NCI-H524 treated with DMSO at 0.1 percent for 48 hours (cell line): ENCODE measurements at places on chromosomes 6 and 20.

DNA sequence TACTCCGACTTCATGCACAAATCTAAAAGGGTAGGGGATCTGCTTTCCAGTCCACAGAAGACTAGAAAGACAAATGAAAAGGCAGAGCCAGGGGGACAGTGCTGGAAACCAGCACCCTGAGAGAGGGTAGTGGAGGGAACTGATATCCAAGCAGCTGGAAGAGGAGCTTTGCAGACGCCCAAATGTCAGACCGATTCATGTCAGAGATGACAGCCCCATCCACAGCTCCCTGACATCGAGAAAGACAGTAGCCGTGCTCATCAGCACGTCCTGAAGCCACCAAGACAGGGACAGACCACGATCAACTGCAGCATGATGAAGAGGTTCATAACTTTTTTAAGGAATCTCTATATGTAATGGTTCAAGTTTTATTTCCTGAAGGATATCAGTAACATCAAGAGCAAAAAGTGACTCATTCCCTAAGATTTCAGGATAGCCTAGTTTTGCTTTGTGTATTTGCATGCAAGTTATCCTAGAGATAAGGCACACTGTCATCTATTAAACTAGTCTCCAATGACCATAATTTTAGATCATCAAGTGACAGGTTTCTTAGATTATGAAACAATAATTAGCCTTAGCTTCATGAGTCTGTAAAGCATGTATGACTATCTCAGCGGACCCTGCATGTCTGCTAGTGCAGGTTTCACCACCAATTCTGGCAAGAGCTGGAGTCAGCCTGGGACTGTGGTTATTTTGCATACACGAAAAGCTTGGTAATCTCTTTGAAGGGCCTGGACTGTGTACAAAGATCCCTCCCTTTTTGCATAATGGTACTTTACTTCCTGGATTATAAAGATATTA, 43.0 kb downstream of the PRDM1 start:
- no peak for DNase-seq

- no peak for DNase-seq
Measured at GRCh38 chr20:50510706-50511542, 741 bp downstream of the PTPN1 start.

- no peak for DNase-seq
Measured at GRCh38 chr6:168286116-168286515, 33.5 kb downstream of the DACT2 start.

GRCh38 chr6:169254456-169255316, 1.0 kb upstream of the THBS2 start:
- DNase-seq: no peak

DNA sequence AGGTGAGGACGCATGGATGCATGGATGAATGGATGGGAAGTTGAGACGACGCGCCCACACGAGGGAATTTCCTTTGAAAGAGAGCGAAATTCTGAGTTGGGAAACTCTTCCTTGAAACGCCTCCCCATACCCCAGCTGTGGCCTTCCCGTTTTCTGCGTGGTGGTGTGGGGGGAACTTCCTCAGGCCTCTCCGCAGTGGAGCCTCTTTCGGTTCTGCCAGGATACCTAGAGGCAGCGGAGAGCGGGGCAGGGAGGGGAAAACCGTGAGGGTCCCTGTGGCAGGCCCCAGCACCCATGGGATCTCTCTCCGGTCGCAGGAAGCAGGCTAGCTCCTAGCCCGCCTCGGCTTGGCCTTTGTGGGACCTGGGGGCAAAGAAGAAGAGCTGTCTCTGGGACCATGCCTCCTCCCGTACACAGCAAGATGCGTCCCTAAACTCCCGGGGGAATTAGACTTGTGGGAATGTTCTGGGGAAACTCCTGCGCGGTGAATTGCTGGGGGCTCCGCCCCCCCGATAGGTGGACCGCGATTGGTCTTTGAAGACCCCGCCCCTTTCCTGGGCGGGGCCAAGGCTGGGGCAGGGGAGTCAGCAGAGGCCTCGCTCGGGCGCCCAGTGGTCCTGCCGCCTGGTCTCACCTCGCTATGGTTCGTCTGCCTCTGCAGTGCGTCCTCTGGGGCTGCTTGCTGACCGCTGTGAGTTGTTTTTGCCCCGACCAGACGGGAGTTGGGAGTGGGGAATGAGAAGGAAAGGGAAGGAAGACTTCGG, at the start of gene CD40:
TSS of gene CD40 (plus strand) at position 611 of the 764 bp plus-strand sequence. CDS start at position 641, 30 bp downstream.
- DNase-seq: no peak

DNA sequence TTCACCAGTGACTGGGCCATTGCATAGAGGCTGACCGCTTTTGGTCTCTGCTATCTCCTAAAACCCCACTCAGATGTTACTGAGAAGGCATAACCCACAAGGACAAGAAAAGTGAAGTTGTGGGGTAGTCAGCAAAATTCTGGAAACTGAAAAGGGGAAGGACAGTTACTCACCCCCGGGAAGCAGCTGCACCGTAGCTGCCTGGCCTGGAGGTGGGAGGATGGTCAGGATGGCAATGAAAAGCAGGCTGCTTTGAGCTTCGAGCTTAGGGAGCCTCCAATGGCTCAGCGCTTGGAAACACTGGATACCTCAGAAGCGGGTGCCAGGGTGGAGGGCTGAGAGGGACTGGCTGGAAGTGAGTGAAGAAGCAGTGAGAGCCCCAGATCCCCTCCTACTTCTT, 56.0 kb downstream of the KCNK5 start:
- no peak for DNase-seq

DNA sequence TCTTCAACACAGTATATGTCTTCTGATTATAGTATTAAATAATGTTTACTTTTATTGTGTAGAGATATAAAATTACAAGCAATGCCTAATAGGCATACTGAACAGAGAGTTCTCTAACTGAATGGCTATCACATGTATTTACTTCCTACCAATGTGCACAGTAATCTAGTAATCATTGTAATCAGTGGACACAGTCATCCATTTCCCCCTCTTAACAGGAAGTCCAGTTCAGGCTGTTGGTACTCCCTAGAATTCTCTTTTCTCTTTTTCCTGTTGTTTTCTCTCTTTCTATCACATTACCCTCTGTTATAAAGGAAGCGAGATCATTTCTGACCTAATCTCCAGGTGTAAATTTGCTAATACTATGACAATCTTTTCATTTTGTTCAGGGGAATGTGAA, 172.5 kb downstream of the HTR1B start:
- DNase-seq: no peak

GRCh38 chr6:111204305-111204704, 117.0 kb downstream of the SLC16A10 start:
- no peak for DNase-seq

DNA sequence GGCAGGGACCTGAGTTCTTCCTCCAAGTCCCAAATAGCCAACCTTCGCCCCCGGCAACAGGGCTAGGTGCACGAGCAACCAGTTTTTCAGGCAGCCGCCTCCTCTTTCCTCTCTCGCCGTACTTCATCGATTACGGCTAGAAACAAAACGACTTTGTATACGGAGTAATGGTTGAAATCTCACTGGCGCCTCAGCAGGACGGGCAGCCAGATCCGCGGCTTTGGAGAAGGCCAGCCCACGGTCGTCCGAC, 333 bp upstream of the SMIM13 start:
- no peak for DNase-seq

DNA sequence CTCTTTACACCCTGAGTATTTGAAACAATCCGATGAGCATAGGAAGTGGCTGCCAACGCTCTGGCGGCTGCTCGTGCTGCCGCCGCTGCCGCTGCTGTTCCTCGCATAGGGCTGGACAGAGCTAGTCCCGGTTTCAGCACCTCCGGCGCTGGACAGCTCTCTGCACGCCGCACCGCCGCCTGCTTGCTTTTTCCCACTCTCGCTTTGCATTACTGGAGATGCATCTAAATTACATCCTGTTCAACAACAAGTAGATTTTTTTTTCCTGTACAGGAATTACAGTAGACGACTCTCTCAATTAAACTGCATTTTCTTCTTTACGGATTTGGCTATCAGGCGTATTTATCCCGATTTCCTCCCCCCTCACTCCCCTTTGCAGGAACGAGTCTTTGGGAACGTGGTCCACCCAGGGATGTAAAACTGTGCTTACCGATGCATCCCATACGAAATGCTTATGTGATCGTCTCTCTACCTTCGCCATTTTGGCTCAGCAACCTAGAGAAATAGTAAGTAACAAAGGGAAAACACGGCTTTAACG, 563.8 kb downstream of the LMBRD1 start:
- DNase-seq: peak; percentile 46

- no peak for DNase-seq
Measured at GRCh38 chr6:166221040-166221439, 53.4 kb upstream of the TBXT start.

DNA sequence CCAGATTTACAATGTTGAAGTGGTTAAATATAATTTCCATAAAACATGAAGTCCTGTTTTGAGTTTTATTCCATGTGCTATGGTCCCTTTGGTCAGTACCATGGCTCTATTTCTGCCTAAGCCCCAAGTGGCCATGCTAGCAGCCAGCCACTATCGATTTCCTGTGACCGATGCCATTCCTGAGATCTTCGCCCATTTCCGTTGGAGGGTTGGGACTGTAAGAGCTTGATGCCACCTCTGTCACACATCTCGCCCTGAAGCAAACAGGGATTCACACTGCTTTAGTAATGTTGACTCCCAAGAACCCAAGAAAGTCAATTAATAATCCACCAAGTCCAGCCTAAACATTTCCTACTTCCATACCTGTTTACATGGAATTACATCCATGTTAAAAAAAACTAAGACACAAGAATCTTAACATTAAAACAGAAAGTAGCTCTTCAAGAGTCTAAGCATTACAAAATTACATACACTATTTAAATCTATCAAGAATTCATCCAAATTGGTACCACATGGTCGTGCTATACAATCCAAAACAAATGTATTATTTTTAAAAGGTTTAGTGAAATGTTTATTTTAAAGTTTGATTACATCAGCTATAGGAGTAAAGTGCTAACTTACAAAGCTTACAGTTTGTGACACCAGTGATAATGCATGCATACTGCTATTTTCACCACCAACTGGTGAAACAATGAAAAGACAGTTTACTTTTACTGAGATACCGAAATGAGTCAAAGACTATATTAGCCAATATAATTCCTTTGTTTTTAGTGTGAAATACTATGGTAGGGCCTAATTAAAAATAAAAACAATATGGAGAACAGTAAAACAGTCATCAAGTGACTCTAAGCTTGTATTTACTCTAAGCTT, 2.5 kb downstream of the RBM39 start:
- DNase-seq: no peak

- DNase-seq: no peak
Measured at GRCh38 chr20:29690274-29690673, 1567.2 kb upstream of the DEFB115 start.

GRCh38 chr6:43220439-43220951, 8.8 kb downstream of the DNPH1 start:
- no peak for DNase-seq

DNA sequence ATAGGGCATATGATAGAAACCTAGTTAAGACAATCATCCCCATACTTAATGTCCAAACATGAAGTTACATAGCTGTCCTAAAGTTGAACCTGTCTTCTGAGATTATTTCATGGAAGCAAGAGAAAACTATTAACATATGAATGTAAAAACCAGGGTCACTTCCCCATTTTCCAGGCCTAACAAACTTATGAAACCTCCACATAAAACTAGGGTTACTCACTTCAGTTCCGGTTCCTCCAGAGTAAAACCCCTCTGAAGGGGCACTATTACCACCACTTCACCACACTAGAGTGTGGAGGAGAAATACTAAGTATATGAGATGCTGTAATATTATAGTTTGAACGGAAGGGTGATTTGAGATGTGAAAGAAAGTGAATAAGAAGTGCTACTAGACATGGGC, 14.9 kb downstream of the PRKN start:
- no peak for DNase-seq
